Natural killer cell (primary cell): ENCODE measurements at places on chromosomes 7 and 10. TPM values are rescaled to one million over a fixed set of nuclear protein-coding genes. Genes with fewer than 3 reads are reported as not detected.

The AKR1E2 gene
- total RNA-seq: 3.7 TPM

DNA sequence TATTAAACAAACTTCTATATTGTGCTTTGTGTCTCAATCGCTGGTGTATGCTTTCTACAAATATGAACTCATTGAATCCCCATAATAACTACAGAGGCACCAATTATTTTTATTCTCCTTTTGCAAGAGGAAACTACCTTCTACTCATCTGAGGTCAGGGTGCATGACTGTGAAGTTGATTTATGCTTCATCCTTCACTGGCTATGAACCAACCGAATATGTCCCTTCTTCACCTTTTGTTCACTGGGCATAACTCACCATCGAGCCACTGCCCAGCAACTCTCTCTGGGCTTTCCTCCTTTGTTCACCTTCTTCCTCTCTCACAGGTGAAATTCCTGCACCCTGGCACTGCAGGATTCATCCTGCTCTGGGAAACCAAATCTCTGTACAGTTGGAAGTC, 61.3 kb upstream of the PFKP start:
- no peaks in the 10 kb centered on the region for H3K27me3 ChIP-seq
- no peak for DNase-seq
- H3K4me3 ChIP-seq: no peak overlapping the region
- no peaks in the 10 kb centered on the region for H3K36me3 ChIP-seq
- no peaks in the 10 kb centered on the region for H3K4me1 ChIP-seq
- H3K27ac ChIP-seq: no peak overlapping the region

DNA sequence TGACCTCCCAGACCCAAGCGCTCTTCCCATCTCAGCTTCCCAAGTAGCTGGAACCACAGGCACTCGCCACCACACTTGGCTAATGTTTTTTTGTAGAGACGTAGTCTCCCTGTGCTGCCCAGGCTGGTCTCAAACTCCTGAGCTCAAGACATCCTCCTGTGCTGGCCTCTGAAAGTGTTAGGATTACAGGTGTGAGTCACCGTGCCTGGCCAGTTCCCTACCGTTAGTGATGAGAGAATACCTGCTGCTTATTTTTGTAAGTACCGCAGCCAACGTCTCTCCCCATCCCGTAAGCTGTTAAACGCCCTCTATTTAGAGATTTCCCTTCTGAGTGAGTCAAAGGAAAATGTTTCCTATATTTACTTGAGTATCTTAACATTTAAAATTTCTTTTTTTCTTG, 38.5 kb upstream of the PDLIM1 start:
- H3K27ac ChIP-seq: no peak overlapping the region
- no peaks in the 10 kb centered on the region for H3K36me3 ChIP-seq
- no peak overlapping the region for H3K4me3 ChIP-seq
- no peak for DNase-seq
- no peaks in the 10 kb centered on the region for H3K4me1 ChIP-seq

GRCh38 chr10:86730227-86730626, 26.2 kb upstream of the BMPR1A start:
- no peak overlapping the region for H3K4me3 ChIP-seq
- no peaks in the 10 kb centered on the region for H3K27me3 ChIP-seq
- DNase-seq: no peak
- no peak overlapping the region for H3K27ac ChIP-seq
- H3K4me1 ChIP-seq: no peaks in the 10 kb centered on the region

DNA sequence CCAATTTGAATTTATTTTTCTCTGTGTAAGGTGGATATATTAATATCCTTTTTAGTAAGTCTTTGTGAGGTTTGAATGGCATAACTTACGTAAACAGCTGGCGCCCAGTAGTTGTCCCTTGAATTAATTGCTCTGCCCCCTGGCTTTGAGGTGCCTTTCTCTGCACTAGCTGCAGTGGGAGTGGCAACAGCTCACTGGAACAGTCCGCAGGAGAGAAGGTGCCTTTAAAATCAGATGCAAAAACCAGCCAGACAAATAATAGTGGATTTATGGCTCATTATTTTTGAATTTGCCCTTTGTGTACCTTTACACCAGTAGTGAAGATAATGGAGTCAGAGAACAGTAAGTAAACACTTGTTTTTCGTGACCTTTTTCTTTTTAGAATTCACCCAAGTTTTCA, 11.8 kb downstream of the FERD3L start:
- no peaks in the 10 kb centered on the region for H3K4me1 ChIP-seq
- no peak for DNase-seq
- H3K27ac ChIP-seq: no peak overlapping the region
